ENCODE measurements at places on chromosomes 7 and 10.

DNA sequence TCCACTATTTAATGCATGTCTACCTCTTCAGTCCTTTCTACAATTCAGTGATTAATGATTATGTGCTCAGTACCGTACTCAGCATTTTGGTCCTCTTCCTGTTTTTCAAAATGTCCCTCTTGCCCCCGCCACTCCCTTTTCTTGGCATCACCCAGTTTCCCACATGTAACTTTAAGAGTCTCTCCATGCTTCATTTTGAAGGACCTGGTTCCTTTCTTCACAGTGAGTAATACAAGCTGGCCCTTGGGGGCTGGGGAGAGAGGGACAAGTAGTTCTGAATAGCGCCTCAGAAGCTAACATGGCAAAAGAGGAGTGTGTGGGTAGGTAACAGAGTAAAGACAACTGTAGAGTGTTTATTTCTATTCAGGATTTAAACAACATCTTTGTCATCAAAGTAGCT, 34.6 kb upstream of the SLIT1 start:
- no peak for DNase-seq

DNA sequence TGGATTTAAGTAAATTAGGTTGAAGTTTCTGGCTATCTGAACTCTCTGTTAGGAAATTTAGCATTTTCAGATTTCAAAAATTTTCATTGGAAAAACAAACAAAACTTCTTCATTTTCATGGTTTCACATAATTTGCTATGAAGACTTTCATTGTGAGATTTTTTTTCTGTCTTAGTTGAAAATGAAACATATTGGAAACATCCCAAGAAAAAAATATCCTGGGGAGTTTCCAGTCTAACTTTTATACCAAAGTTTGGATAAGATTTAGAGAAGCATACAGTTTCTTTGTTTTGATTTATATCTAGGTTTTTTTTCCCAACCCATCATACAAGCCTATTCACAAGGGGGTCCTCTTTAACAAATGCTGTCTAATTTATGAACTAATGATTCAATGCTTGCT, 300.5 kb upstream of the SEMA3A start:
- no peak for DNase-seq

DNA sequence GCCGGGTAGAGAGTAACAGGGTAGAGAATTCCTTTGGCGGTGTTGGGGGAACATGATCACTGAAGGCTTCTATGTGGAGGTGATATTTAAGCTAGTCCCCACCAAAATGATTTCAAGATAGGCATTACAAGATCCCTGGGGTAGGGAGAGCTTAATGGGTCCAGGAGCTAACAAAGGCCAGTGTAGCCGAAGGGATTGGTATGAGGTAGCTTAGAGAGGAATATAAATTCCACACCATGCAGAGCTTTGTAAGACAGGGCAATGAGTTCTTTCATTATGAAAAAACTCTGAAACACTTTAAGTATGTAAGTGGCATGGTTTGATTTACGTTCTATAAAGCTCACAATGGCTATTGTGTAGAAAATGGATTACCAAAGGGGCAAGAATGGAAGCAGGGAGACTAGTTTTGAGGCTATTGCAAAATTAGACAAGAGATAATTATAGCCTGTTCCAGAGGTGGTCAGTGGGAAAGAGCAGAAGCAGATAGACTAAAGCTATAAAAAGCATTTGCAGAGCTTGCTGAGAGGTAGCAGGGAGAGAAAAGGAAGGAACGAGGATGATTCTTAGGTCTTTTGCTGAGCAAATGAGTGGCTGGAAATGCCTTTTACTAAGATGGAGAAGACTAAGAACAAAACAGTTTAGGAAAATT, 119.7 kb upstream of the SLC25A13 start:
- DNase-seq = no peak

DNA sequence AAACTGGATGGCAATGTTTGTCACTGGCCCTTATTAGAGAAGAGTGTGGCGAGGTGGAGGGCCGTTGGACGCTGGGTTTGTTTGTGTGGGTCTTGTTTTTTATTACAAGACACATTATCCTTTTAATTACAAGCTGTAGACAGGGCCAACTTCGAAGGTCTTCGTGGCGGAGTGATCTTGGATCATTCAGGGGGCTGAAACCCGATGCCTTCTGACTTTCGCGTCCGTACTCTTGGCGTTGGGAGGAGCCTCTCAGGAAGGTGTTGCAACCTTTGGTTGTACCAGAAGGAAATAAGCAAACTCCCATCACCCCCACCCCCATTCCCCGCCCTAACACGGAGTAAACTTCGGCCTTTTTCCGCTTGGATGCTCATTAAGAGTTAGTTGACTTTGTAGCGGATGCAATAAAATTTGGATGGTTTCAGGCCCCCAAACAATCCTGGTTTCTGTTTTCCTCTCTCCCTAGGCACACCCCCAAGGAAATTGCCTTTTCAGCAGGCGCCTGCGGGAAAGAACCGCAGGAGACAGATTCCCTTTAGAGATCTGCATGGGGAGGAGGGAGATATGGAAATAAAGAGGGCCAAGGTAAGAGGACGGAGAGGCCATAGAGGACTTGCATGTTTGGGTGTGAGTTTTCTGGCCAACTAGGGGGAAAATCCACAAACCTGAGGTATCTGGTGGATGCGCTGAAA, 294.5 kb upstream of the NFE2L3 start:
- peak; percentile 55 for DNase-seq

DNA sequence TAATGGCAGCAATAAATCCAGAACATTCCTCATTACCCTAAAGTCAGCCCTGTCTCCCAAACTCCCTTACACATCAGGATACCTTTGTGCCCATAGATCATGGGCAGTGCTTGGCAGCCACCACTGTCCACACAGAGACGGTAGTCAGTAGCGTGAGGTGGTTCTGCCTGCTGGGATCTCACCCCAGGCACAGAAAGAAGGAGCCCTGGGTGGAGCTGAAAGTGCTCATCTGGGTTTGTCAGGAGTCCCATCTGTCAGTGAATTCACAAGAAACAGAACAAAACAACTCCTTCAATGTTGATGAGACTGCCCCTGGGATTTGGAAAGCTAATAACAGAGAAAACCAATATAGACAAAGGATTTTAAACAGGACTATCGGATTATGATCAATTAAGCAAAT, 90.2 kb upstream of the PRSS58 start:
- no peak for DNase-seq

DNA sequence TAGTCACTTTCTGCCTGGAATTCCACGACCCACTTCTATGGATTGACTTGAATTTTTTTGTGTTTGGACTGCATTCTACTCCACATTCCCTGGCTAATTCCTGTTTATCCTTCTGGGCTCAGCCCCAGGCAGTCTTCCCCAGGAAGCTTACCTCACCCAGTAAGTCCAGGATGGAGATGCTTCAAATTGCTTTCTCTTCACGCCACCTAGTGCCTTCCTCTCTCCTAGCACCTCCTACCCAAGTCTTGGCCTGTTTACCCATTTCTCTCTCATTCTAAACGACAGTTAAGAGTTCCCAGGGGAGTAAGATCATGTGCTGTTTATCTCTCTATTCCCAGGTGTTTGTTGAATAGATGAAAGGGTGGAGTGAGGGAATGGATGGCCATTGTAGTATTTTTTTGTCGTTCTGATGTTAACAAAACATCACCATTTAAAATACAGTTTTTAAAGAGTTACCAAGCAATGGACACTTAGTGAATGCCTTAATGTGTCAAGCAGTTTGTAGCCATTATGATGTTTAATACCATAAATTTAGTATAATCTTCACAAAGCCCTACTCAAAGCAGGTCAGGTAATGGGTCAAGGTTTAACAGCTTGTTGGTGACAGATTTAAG, 45.5 kb upstream of the TARP start:
- DNase-seq = peak; percentile 87

DNA sequence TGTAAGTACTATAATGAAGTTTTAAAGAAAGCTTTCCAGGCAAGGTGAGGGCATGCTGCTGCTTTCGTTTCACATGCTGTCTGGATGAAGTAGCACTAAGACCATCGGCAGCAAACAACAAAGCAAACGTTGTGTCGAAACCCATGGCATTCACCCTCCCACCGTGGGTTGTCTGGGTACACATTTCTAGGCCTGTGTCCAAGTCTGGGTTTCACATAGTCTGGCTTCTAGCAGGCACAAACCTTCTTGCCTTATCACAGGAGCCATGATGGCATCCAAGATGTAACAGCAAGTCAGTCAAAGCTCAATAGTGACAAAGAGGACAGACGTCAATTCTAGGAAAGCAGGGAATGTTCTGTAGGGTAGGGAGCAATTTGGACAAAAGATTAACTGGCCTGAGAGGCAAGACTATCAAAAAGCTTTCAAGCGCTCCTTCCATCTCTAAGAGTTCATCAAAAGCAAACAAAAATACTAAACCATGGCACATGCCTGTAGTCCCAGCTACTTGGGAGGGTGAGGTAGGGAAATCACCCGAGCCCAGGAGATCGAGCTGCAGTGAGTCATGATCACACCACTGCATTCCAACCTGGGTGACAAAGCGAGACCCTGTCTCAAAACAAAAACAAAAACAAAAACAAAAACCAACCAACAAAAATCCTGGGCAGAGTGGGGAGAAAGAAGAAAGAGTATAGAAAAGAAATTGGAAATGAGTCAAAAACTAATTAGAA, 42.7 kb downstream of the PAXIP1 start:
- no peak for DNase-seq

GRCh38 chr7:155001756-155002410, 1.0 kb downstream of the PAXIP1 start:
- peak; percentile 13 for DNase-seq

- DNase-seq = no peak
Measured at GRCh38 chr10:131157899-131158298, 153.6 kb downstream of the TCERG1L start.

GRCh38 chr10:49407151-49407550, 11.3 kb upstream of the DRGX start:
- no peak for DNase-seq

DNA sequence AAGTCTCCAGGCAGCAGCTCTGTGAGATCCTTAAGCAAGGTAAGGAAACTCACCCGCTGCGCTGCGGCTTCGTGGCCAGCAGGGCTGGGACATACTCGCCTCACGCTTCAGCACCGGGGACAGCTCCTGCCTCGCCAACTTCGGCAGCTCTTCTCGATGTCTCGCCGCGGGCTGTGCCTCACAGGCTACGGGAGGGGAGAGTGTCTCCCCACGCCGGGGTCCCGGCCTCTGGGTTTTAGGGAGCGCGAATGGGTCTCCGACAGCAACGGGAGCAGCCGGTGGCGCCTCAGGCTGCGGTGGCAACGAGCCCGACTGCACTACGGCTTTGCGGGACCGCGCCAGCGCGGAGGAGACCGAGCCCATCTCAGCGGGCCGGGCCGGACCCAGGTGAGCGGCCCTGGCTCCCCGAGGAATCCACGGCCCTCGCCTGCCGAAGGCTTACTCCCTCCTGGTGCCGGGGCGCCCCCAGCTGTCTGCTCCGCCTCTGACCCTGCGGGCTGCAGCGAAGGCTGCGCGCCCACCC, 62.4 kb downstream of the LSM5 start:
- peak; percentile 83 for DNase-seq

DNA sequence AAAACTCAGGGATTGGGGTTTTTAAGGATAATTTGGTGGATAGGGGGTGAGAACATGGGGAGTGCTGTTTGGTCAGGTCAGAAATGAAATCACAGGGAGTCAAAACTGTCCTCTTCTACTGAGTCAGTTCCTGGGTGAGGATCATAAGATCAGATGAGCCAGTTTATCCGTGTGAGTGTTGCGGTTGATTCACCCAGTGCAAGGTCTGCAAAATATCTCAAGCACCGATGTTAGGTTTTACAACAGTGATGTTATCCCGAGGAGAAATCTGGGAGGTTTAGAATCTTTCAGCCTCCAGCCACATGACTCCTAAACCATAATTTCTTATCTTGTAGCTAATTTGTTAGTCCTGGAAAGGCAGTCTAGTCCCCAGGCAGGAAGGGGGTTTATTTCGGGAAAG, 31.7 kb upstream of the AGR2 start:
- no peak for DNase-seq

- no peak for DNase-seq
Measured at GRCh38 chr10:132413226-132414205, 16.5 kb downstream of the PWWP2B start.

- DNase-seq = no peak
Measured at GRCh38 chr7:47405921-47406800, 175.8 kb downstream of the TNS3 start.

DNA sequence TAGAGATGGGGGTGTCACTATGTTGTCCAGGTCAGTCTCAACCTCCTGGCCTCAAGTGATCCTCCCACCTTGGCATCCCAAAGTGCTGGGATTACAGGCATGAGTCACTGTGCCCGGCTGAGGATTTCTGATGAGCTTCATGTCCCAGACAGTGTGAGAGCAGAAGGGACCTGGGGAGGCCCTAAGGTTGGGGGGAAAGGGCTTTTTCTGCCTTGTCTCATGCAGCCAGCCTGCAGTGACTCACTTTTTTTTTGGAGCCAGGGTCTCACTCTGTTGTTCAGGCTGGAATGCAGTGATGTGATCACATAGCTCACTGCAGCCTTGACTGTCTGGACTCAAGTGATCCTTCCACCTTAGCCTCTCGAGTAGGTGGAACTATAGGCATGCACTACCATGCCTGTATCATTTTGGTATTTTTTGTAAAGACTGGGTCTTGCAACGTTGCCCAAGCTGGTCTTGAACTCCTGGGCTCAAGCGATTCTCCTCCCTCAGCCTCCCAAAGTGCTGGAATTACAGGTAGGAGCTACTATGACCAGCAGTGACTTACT, 14.6 kb downstream of the COL26A1 start:
- DNase-seq = peak; percentile 66

DNA sequence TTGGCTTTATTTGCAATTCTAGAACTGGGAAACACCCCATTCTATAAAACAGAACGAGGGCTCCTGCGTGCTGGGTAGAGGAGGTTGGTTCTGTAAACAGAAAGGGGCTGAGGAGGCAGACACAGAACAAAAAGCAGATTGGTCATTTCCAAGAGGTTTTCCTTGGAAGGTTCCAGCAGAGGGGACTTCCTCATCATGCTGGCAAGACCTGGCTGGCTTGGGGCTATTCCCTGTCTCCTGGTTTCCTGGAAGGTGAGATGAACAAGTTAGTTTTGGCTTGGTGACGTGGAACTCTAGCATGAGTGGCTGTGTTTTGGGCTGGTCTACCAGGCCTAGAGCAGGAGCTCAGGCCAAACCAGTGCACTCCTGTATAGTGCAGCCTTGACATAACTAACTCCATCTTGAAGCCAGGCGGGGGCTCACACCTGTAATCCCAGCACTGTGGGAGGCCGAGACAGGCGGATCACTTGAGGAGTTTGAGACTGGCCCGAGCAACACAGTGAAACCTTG, 26.1 kb upstream of the DNAJB6 start:
- no peak for DNase-seq

- DNase-seq = no peak
Measured at GRCh38 chr7:156841497-156841896, 51.5 kb downstream of the LMBR1 start.

- no peak for DNase-seq
Measured at GRCh38 chr10:89887830-89888229, 186.4 kb downstream of the KIF20B start.

DNA sequence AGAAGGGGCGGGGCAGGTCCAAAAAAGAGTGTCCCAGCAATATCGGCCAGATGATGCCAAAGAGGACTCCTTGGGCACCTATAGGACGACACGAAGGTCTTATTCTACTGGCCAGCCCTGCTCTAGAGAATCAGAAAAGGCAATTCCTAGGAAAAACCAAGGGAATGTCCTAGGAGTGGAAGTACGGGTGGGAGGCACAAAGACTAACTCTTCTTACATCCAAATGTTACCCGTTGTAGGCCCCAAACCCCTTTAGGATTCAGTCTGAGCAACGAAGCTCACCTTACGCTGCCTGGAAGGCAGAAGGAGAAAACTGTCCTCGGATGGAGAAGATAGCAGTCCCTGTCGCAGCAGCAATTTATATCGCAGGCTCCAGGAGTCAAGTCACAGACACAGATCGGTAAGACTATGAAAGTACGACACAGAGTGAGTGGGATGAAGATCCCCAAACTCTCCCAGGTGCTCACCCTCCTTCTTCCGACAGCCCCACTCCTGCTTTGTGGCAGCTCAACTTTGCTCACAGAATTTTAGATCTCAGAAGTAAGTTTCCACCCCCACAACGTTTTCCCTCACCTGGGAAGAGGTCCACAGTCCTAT, 558 bp downstream of the TCTN3 start:
- DNase-seq = no peak

Data from fibroblast of skin of scalp (primary cell).